ENCODE measurements at places on chromosomes 4 and X.

GRCh38 chrX:23792861-23793553 is 10.0 kb downstream of the SAT1 start:
- DNase-seq, result peak; percentile 14

DNA sequence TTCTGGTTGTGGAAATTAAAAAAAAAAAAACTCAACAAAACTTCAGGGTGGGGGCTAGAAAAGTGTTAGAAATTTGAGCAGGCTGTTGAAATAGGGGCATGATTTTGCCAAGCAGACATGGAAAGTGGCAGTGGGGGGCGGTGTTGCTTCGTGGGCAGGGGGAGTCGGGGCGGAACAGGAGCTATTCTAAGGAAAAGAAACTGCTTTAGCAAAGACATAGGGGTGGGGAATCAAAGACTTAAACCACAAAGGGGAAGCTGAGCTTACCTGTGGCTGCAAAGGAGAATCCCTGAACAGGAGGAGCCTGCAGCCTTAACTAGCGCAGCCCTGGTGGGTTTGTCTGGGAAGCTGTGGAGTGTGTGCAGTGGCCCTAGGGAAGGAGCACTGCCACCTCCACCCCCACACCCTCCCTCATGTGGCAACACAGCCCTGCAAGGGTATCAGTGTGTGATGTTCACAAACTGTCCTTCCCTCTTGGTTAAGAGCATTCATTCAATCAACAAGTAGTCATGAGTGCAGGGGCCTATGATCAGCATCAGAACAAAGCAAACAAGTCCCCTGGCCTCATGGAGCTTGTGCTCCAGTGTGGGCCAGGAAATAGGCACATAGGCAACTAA is 20.5 kb downstream of the SEL1L3 start:
- no peak for DNase-seq

DNA sequence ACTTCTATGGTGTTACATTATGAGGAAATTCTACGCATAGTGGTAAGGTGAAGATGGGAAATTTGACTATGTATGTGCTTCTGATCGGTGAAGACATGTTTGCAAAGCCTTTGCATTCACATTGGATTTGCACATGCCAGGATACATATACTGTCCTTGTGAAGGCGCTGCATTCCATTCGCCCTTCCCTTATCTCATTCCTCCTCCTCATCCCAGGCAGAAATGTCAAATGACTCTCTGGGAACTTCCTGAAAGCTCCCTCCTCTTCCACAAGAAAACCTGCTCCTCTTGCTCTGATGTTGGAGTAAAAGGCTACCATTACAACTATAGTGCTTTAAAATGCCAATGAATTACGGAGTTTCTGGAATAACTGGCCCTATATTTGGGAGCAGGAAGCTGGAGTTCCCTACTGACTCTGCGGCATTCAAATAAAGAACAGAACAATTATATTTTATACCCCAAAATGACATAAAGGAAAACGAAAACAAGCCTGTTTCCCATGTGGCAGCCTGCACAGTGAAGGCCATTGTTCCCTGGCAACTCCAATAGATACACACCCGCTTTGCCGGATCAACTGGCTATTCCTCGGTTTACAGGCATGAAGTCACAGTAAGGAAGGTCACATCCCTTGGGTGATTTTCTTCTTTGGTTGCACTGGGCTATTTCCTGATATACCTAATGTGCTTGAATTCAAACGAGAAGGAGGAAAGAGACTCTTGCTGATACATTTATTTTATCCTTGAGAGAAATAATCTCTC is 84.5 kb downstream of the AREG start:
- DNase-seq, result no peak

DNA sequence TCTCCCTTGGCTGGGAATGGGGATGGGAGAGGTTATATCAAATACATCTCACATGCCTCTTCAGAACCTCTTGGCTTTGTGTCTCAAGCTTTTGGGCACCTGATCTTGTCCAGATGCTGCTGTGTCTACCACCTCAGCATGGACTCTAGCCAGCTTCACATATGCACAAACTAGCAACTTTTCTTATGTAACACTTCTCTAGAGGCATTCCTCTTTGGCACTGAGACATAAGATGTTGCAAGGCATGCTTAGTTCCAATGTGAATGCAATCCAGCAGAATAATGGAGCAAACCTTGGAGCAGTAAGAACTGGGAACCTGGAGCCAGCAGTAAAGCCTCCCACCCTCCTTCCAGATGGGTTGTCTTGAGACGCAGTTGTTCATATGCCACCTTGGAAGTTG is 113.4 kb upstream of the TMEM47 start:
- DNase-seq, result no peak

- DNase-seq, result no peak
These were observed 32.3 kb downstream of the USP53 start for GRCh38 chr4:119244832-119245231.

DNA sequence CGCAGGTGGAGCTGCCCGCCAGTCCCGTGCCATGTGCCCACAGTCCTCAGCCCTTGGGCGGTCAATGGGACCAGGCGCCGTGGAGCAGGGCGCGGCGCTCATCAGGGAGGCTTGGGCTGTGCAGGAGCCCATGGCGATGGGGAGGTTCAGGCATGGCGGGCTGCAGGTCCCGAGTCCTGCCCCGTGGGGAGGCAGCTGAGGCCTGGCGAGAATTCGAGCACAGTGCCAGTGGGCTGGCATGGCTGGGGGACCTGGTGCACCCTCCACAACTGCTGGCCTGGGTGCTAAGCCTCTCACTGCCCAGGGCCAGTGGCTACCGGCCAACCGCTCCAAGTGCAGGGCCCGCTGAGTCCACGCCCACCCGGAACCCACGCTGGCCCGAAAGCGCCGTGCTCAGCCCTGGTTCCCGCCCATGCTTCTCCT is 646.5 kb downstream of the GABRG1 start:
- no peak for DNase-seq

- no peak for DNase-seq
These were observed 236.2 kb upstream of the NUDT6 start for GRCh38 chr4:123158576-123158975.

DNA sequence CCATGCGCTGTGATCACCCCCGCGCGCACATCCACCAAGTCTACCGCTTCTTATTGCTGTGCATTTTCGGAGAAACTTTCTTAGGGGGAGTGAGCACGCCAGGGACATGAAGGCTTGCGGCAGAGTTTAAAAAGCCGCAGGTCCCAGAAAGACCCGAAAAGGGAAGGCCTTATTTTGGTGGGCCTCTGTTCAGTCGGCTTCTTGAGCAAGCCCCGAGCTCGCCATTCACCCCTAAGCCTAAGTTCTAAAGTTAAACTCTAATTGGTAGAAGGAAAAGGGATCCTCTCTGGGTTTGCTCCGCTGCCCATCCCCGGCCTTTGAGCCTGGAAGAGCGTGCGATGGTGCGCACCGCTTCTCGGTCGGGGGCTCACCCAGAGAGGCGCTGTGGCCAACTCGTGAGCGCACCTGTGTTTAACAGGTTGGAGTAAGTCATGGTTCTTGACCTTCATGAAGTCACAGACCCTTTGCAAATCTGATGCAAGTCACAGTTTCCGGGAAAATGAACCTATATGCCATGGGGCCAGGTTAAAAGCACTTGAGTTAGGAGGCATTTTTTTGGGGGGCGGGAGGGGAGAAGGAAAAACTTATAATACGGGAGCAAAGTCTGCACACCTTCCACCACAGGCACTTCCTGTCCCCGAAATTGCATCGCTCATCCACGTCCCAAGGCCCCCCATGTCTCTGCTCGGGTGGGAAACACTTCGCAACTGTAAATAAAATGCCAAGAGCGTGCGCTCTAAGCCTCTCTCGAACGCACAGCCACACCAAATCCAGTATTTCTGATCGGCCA is 1.9 kb downstream of the PHOX2B start:
- DNase-seq, result no peak

DNA sequence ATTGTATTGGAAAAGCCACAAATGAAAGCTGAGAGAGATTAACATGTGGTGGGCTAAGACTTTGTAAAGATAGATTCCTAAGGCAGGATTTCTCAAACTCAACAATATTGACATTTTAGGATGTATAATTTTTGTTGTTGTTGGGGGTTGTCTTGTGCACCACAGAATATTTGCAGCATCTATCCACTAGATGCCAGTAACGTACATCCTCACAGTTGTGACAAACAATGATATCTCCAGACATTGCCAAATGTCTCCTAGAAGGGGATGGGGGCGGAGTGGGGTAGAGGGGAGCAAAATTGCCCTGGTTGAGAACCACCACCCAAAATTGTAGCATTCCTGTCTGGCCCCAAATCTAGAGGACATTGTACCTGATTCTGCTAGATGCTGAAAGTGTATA is 14.7 kb upstream of the CBR4 start:
- no peak for DNase-seq

DNA sequence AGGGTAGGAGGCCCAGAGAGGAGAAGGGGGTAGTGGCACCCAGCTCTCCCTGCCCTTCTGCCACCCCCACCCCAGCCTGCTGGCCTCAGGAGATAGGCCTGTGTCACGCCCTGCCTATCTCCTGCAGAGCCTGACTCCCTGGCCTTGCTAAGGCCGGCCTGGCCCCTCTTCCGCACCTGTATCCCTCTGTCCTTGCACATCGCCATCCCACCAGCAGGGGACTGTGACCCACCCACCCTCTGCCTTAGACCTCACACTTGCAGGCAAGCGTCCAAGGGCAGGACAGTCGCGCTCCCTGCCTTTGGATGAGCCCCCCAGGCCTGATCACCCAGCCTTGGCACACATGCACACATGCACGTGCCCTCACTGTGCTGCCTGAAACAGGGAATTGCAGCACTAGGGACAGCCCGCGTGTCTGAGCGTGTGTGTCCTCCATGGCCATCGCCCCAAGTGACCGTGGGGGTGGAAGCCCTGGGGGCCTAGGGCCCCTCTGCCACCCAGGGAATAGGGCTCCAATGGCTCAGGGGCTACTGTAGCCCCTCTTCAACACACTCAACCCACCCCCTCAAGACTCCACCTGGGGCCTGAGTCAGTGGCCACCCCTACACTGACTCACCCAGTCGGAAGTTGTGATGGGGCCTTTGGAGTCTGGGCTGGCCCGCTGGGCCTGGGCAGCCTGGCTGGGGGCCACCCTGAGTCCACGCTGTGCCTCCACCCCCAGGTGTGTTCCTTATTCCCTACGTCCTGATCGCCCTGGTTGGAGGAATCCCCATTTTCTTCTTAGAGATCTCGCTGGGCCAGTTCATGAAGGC is 2.1 kb downstream of the SLC6A8 start:
- no peak for DNase-seq

DNA sequence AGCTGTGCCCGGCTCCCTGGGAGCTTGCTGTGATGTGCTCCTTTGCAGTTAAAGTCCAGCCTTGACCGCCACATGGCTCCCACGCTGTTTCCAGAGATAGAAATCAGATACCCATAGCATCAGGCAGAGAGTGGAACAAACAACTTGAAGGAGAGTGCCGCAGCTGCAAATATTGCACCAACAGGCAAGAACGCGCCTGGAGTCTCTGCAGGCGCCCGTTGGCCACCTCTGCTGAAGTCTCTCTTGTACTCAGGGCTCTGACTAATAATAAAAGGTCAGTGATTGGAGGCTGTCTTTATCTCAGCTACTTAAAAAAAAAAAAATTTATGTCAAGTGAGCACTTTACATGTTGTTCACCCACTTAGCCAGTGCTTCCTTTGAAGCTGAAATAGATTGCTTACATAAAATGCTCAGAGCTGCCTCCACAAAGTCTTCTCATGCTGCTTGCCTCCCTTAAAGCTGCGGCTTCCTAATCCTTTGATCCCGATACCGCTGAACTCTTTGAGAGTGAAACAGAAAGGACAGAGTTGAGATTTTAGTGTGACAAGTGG is 30.9 kb upstream of the TENM3 start:
- no peak for DNase-seq

GRCh38 chr4:174996079-174996478 is 77.9 kb downstream of the ADAM29 start:
- DNase-seq, result no peak

DNA sequence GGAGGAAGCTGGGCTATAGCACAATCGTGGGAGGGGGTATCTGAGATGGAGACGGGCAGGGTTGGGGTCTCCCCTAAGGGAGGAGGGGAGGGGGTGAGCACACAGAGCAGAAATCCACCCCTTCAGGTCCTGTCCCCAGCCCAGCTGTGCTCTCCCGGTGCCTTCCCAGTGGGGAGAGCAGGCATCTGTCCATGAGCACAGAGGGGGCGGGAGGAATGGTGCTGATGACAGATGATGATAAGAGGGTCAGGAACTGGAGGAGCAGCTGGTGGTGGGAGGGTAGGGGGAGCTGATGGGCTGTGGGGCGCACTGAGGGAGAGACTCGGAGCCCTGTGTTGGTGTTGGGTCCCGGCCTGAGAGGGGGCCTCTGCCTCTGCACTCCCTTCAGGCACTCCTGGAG is 8.6 kb downstream of the ATP2B3 start:
- DNase-seq, result peak; percentile 92

- DNase-seq, result no peak
These were observed 3.6 kb downstream of the SLC10A6 start for GRCh38 chr4:86845593-86845992.

DNA sequence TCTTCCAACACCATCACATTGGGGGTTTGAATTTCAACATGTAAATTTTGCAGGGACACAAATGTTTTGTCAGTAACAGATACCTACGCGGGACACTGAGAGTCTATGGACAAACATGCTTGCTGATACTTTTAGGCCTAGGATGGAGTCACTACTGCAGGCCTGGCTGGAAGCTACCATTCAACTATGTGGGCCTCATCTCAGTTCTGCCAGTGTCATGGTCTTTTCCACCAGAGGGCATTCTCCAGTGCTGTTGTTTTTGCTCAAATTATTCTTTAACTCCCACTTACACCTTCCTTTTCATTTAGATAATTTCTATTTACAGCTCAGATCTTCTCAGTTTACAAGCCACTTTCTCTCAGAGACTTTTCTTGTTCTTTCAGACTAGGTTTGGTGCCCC is 7.0 kb upstream of the ANK2 start:
- DNase-seq, result no peak

DNA sequence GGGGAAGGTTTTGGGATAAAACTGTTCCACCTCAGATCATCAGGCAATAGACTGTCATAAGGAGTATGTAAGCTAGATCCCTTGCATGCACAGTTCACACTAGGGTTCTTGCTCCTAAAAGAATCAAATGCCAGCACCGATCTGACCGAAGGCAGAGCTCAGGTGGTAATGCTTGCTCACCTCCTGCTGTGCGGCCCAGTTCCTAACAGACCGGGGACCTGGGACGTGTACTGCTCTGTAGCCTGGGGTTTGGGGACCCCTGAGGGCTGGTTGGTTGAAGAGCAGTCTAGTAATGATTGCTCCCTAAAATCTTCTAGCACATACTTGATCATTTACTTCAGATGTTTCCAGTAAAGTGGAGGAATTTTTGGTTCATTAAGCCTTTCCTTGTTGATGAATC is 173.1 kb upstream of the SLIT2 start:
- no peak for DNase-seq

DNA sequence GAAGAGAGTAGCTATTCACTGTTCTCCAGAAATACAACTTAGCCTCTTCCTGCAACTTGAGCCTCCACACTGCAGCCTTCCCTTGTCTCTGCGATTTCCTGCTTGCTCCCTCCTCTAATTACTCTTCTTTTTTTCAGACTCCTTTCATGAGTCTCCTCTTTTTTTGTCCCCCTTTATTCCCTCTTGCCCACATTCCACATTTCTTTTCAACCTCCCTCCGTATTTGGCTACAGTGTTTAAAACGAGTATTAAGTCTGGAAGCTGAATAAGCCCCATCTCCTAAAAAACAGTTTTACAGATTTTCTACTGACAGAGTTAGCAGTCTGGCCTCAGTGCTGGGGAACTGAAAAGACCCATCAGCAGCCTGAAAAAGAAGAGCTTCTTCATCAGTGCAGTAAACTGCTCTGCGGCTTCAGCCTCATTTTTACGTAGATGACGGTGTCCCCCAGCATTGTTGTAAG is 141.5 kb downstream of the TENM3 start:
- DNase-seq, result no peak

- no peak for DNase-seq
These were observed 269.9 kb downstream of the OPHN1 start for GRCh38 chrX:68163441-68163840.

- no peak for DNase-seq
These were observed 241.2 kb downstream of the ARHGAP24 start for GRCh38 chr4:85715991-85716737.

Data from DMS 273 treated with DMSO at 0.1 percent for 48 hours (cell line).